ENCODE measurements at places on chromosomes 5 and 9.

DNA sequence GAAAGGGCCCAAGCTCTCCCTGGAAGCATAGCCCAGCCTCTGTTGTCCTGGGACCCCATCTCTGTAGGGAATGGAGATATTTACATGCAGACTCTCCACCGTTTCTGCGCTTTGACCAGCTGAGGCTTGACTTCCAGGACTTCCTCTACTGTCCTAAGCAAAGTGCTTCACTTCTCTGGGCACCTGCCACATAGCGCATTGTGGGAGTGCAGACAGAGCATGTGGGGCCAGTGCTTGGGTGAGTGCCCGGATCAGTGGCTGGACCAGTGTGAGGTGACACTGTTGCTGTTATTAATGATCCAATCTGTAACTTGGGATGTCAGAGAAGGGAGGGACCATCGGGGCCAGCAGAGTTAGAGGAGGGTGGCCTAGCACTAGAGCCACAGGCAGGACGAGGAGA is 10.5 kb downstream of the CXCL14 start:
- DNase-seq = no peak

DNA sequence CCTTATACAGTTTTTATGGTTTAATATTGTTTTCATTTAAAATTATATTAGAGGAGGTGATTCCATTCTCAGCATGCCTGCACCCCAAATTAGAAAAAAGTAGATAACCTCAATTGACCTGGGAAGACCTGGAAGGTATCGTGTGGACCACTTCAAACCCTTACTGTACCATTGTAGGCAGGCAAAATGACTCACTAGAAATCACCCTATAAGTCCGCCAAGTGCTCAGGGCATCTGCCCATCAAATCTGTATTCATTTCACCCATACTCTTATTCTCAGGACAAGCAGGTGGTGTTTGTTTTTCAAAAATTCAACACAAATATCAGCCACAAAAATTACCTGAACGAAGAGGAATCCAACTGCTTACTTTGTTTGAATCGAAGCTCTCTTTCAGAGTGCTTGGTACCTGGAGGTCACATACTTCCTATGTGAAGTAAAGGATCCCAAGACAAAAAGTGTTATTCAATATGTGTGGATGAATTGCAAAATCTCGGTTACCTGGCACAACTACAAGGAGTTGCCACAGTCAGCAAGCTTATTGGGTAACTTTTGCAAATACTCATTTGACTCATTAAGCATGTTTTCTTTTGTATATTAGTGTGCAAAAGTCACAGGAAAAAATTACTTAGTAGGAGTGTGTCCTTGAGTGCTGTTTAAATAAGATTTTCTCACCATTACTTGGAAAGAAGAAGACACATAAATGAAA is 216.2 kb downstream of the ENC1 start:
- no peak for DNase-seq

GRCh38 chr5:9351546-9351945 is 194.3 kb downstream of the SEMA5A start:
- no peak for DNase-seq

DNA sequence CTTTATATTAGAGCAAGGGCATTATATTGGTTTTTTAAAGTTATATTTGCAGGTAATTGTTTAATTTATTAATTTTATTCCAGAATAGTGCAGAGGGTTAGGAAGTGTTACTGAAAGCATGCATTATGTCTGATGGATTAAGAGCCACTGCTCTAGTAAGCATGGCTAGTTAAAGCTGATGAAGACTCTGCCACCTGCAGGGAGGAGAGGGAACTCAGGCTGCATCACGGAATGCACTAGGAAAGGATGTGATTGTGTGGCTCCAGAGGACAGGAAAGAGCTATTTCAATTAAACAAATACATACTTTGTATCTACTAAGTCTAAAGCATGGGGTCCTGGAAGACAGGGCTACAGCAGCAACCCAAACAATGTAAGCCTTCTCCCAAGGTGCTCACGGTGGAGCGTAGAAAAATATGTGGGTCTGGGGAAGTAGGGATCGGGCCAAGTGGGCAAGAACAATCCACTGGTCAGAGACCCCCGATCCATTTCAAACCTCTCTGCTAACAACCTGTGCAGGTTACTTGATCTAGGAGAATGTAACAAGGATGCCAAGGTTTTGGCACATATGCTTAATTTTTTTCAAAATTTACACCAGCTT is 15.3 kb upstream of the GRXCR2 start:
- peak; percentile 50 for DNase-seq

DNA sequence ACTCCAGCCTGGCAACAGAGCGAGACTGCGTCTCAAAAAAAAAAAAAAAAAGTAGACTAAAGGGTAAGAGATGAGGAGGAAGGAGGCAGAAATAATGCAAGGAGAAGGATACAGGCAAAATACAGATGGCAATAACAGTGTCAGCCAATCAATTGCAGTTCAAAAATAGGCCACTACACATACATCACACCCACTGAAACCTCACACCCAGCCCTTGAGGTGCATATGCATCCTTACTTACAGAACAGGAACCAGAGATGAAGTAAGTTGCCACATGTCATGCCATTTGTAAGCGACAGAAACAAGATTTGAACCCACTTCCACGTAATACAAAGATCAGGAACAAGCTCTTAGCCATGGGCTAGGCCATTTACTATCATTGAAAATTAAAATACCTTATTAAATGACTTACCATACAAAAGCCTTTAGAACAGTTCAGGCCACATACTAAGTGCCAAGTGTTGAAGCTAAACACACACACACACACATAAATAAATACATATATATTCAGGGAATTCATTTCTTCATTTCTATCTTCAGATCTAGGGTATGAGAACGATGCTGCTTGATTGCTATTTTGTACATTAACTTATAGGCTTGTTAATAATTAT is 98.4 kb downstream of the FNBP1 start:
- DNase-seq = no peak

- no peak for DNase-seq
These were observed 106.3 kb downstream of the GDA start for GRCh38 chr9:72255569-72255968.

DNA sequence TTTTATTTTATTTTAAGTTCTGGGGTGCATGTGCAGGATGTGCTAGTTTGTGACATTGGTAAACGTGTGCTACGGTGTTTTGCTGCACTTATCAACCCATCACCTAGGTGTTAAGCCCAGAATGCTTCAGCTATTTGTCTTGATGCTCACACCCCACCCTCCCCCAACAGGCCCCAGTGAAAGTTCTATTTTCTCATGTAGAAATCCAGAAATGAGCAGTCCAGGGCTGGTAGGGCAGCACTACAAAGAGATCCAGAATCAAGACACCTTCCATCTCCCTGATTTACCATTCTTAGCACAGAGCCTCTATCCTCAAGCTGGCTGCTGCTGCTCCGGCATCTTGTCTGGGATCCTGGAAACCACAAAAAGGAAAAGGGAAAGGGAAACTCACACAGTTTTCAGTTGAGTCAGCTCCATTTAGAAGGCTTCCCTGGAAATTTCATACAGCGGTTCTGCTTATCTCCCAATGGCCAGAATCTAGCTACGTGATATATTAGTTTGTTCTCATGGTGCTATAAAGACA is 85.4 kb upstream of the SMARCA2 start:
- no peak for DNase-seq

GRCh38 chr5:152329207-152329606 is 75.9 kb downstream of the NMUR2 start:
- DNase-seq = no peak

GRCh38 chr9:126869368-126869767 is 8.9 kb downstream of the ZBTB34 start:
- DNase-seq = no peak

GRCh38 chr5:166845044-166845443 is 1446.4 kb upstream of the WWC1 start:
- peak; percentile 1 for DNase-seq

- DNase-seq = no peak
These were observed 6.3 kb upstream of the GARIN3 start for GRCh38 chr5:157172403-157172802.

GRCh38 chr9:135108831-135109510 is 21.5 kb downstream of the OLFM1 start:
- DNase-seq = no peak

DNA sequence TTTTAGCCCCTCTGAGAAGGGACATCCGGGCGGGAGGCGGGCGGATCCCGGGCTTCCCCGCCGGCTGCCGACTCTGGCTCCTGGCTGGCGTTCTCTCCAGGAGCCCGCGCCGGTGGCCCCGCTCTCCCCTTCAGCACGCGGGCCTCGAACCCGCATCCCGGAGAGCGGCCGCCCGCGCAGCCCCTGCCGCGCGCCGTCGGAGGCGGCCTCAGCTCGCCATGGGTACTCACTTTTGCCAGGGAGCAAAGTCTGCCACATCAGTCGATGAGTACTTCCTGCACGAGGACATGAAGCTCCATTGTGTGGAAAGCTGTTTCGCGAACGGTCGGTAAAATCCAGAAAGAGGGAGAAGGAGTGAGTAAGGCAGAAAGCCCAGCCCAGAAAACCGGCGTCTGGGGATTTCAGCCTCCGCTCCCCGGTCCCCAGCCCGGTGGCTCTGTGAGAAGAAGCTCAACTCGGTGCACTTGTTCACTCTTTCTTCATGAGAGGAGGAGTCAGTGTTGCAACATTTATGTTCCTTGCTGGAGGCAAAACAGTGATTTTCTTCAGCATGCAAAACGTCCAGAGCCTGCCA is at the start of gene PRLR:
Gene PRLR (minus strand): TSS at position 450 of the 574 bp plus-strand sequence. CDS start 140,867 bp downstream, outside the sequence.
- peak; percentile 42 for DNase-seq

DNA sequence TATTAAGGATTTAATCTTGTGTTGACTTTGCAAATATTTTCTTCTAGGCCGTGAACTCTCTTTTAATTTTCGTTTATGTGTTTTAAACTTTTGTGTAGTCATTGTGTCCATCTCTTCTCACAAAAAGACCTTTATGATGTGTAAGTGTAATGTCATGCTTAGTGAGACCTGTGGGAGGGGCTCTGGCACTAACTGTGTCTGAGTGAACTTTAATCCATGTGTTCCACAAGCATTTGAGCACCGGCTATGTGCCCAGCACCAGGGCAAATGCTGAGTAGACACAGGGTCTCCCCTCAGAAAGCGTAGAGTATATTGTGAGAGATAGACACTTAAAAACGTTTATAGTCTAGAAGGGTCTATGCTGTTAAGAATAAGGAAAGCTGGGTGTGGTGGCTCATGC is 272.6 kb upstream of the TUT7 start:
- DNase-seq = no peak

DNA sequence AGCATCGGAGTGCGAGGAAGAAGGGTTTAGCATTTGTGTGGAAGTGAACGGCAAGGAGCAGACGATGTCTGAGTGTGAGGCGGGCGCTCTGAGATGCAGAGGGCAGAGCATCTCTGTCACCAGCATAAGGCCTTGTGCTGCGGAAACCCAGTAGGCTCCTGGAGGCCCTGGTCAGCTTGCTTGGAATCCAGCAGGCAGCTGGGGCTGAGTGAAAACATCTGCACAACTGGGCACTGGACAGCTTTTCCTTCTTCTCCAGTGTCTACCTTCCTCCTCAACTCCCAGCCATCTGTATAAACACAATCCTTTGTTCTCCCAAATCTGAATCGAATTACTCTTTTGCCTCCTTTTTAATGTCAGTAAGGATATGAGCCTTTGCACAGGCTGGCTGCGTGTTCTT is 72.1 kb downstream of the C7 start:
- no peak for DNase-seq

- no peak for DNase-seq
These were observed 668.4 kb upstream of the FAM174A start for GRCh38 chr5:99866740-99867139.

DNA sequence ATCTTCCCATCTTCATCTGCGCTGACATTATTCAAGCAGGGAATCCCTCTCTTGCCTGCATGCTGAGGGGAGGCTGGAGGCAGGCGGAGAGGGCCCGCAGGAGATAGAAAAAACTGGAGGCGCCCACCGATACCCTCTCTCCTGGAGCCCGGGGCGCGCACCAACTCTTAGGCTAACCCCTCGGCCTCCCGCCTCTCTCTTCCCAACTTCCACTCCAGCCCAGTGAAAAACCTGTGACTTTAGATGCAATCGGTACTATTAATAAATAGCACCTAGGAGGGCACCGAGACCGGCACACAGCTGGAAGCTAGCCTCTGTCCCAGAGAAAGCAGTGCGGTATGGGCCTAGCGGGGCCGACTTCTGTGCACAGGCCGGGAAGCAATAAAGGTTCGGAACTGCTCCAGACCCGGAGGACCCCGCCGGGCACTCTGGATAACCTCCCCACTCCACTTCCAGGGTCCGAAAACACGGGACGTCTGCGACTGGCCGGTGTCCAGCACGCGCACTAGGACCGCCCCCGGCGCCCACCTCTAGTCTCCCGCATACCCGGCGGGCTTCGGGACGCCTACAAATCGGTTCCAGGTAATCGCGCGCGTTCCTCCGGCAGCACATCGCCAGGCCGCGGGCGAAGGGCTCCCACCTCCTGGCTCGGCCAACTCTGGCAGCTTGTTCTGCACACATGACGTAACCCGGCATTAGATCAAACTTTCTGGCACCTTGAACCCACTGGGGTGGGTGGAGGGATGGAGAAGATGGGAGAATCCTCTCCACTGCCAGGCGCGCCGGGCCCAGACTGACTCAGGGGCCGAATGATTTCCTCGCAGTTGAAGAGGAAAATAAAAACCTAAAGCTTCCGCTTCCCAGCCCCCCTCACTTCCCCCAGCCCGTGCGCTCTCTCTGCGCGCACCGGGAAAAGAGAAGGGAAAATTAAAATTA is 1.4 kb downstream of the EFNA5 start:
- DNase-seq = peak; percentile 36

DNA sequence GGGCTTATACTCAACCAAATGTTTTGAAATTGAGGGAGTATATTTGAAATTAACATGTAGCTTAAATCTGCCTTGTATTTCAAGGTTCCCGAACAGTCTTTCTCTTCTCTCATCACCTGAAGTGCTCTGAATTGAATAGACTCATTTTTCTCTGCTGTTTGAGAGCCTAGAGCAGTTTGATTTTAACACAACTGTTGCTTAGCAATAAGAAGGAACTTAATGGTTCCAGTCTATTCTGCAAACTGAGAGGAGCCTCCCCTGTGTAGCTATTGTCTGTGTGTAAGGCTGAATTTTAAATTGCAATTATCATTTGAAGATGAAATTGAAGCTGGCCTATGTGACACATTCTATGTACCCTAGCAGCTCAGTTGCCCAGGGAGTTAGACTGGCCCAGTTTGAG is 87.1 kb upstream of the CKMT2 start:
- DNase-seq = no peak

GRCh38 chr5:143376911-143377813 is 26.3 kb downstream of the NR3C1 start:
- DNase-seq = peak; percentile 69

DNA sequence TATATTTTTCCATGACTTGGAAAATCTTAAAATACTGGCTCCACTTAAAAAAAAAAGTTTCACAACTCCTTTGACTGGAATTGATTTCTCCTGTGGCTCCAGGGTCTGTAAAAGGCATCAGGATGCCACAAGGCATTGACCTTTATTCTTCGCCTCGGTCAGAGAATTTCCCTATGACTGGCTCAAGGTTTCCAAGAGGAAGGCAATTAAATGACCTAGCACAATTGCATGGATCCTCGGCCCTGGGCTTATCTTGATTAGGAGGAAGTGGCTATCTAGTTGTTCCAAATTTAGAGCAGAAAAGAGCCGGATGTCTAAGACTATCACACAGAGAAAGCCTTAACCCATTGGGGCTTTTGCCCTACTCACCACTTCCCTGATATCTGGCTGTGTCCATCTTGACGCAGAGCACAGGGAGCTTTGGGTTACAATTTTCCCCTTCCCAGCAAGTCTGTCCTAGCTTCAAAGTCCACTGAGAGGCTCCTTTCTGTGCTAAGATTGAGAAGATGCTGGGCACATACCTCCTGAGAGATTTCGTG is 56.9 kb upstream of the COL15A1 start:
- DNase-seq = no peak
